H1 (cell line): ENCODE measurements at places on chromosomes 6 and 20.

DNA sequence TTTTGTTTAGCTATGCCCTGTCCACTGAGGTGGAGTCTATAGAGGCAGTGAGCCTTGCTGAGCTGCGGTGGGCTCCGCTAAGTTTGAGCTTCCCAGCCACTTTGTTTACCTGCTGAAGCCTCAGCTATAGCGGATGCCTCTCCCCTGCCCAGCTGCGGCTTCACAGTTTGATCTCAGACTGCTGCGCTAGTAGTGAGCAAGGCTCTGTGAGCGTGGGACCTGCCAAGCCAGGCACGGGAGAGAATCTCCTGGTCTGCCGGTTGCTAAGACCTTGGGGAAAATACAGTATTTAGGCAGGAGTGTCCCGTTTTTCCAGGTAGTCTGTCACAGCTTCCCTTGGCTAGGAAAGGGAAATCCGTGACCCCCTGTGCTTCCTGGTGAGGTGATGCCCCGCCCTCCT lies 138.4 kb downstream of the SMAP1 start:
- no peak for DNase-seq

- DNase-seq, result no peak
Measured at GRCh38 chr6:137265561-137266308, 46.5 kb upstream of the IFNGR1 start.

DNA sequence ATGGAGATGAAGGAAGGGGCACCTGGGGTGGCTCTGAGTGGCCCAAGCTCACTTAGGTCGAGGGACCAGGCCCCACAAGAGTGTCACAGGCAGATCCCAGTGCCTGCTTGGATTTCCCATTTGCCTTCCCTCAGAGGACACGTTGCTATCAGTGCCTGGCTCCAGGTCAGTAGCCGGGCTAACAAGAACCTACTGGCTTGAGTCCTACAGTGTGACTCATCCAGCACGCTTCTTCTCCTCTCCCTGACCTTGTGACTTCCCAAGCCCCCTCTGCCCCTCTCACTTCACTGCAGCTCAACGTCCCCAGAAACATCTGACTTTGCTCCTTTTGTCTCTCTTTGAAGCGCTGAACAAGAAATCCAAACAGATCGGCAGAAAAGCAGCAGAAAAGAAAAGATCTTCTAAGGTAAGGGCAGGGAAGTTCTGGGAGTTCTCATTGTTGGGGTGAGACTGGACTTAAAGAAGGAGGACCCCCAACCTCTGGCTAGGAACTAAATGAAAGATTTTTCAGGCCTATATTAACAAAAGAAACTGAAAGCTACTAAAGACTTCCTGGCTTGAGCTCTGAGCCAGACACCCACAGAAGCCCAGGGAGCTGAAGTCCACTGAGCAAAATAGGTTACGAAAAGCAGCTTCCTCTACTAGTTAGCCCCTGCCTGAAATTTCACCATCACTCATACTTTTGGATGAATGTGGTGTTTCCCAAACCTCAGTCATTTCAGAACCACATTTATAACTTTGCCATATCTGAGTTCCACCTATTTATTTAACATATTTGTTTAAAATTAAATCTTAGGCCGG lies 21.5 kb downstream of the ASIP start:
- no peak for DNase-seq

- peak; percentile 50 for DNase-seq
Measured at GRCh38 chr6:39088331-39088730, 26.7 kb downstream of the SAYSD1 start.

DNA sequence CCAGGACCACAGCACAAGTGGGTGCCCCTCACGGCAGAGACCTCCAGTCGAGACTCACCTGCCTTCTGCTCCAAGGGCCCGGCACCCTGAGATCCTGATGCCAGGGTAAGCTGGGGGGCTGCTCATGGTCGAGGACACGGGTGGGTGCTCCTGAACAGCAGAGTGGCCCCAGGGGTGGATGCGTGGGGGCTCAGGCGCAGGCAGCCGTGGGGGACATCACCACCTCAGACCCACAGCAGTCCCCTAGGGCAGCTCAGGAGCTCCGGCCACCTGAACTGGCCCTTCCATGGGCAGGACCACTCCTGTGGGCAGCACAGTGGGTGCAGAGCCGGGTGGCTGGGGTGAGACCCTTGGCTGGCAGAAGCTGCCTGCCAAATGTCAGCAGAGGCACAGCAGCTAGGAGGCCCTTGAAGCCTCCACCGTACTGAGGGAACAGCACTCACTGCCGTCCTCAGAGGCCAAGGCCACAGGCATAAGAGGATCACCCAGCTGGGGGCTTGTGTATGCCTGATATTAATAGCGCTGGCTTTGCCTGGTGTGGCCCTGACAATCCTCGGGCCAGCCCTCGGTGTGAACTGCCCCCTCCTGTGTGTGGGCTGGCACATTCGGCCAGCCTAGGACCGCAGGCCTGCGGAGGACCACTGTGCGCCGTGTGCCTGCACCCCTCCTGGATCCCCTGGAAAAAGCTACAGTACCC lies 5.4 kb downstream of the UCKL1 start:
- no peak for DNase-seq

GRCh38 chr6:101645770-101646169 lies 252.3 kb downstream of the GRIK2 start:
- DNase-seq, result no peak

DNA sequence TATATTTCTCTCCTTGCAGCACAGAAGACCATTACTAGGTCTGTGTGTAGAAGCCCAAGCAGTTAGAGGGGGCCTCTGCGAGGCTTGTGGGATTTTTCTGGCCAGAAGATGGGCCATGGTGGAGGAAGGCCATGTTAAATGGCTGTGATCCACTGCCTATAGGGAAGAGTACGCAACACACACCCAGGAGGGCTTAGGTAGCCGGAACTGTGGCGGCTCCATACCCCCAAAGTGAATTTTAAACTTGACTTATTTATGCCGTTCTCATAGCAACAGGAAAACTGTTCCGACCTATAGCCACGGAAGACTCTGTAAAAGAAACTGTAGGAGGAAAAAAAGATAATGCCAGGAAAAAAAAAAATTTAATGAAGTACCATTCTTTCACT lies 69.5 kb downstream of the SLX4IP start:
- DNase-seq, result no peak

DNA sequence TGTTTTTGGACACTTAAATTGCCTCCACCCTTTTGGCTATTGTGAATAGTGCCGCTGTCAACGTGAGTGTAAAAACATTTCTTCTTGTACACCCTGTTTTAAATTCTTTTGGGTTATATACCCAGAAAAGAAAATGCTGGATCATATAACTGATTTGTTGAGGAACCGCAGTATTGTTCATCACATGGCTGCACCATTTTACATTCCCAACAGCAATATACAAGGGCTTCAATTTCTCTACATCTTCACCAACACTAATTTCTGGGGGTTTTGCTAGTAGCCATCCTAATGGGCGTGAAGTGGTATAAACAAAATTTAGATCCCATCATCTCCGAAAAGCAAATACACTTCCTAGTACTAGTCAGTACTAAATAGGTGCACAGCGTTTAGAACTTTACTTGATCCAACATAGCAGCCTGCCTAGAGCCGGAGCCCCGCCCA lies 579 bp upstream of the BPHL start:
- no peak for DNase-seq

GRCh38 chr6:112372226-112372806 lies 25.2 kb downstream of the RFPL4B start:
- DNase-seq, result no peak

DNA sequence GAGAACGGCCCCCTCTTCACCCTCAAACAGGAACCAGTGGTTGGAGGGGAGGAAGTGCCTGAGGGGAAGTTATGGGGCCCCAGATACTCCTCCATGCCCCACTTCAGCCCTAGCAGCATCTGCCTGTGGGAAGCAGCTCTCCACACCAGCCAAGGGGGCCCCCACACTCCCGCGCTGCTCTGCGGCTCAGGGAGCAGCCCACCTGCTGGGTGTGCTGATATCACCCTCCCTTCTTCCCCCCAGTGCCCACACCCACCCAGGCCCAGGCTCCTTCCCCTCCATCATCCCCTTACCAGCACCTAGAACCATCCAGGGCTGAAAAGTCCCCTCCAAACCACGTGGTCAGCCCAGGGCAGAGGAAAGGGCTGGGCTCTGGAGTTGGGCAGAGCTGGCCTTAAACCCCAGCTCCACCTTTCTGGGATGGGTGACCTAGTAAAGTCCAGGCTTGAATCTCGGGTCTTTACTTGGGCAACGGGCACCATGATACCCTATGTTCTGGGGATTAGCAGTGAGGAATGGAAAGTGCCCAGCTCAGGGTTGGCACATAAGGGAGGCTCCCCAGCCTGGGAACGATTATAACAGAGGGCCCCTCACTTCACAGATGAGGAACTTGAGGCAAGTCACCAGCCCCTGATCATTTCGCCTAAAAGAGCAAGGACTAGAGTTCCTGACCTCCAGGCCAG lies 663 bp downstream of the LST1 start:
- DNase-seq, result no peak

- no peak for DNase-seq
Measured at GRCh38 chr6:86934365-86934764, 3.0 kb upstream of the HTR1E start.

GRCh38 chr6:90997076-90997475 lies 410.2 kb upstream of the MAP3K7 start:
- no peak for DNase-seq

GRCh38 chr6:45563844-45564243 lies 186.1 kb upstream of the SUPT3H start:
- no peak for DNase-seq

DNA sequence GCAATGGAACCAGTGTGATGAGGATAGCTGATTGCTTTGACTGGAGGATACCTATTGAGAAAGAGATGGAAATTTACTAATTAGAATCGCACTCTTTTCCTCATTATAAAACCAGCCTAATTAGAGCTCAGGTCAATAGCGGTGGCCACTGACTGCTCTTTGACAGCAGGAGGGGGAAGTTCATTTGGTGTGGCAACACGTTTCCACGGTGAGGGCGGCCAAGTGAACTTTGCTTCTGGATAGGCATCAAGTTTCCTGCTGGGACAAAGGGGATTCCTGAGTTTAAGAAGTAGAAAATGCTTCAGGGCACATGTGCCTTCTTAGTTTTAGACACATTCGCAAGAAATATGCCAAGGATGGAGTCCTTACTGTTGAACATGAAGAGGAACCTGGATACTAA lies 145.3 kb upstream of the NRN1 start:
- DNase-seq, result no peak

DNA sequence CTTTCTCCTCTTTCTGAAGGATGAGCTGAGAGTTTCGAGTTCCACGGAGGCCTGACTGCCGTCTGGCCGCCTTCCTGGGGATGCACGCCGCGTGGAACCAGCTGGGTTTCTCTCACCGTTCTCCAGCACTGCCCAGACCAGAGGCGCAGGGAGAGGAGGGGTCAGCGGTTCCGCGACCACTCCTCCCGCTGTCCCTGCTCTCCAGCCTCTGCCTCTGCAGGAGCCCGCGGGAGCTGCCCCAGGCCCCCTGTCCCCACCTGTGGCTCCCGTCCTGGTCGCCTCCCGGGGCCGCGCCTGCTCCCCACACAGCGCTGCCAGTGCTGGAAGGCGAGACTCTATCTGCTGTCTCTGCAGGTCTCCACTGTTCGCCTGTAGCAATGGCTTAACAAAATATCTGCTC lies 106.8 kb upstream of the AFDN start:
- DNase-seq, result no peak

DNA sequence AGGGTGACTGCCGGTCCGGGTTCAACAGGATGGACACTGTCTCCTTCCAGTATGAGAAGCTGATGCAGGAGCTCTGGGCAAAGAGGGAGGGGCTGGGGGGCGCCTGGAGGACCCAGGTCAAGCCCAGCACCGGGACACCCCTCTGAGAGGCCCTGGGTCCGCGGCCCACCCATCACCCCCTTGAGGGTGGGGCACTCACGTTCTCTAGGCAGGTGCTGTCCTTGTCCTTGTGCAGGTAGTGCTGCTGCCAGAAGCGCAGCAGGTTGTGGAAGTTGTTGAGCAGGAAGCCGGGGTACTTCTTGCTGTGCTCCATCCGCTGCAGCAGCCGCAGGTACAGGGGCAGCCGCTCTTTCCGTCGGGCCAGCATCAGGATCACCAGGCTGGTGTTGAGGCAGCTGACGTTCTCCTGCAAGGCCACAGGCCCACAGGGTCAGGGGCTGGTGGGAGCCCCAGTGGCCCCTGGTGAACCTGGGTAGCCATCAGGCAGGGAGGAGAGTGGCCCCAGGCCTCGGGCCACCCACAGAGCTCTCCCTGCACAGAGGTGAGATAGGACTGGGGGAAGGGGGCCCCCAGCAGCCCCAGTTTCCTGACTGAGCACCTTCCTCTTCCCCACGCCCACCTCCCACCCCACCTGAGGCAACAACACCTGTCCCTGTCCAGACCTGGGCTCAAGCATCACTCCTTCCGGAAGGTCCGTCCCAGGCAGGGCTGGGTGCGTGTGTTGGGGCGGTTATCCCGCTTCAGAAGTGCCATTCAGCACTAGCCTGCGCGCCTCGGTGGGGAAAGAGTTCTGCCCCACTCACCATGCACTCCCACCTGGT lies 47.8 kb downstream of the MYH7B start:
- DNase-seq, result no peak

GRCh38 chr20:35664466-35665206 lies at the start of the genes CPNE1 and RBM12:
Gene CPNE1, minus strand, starts transcription at chr20:35664900. Its CDS starts 31,977 bp downstream, at chr20:35632923.
Gene RBM12, minus strand, starts transcription at chr20:35664900. Its CDS starts 9,578 bp downstream, at chr20:35655322.
- DNase-seq, result peak; percentile 95

- no peak for DNase-seq
Measured at GRCh38 chr20:42110301-42110700, 492.1 kb upstream of the CHD6 start.

- no peak for DNase-seq
Measured at GRCh38 chr6:36544228-36544627, 3.1 kb downstream of the STK38 start.

GRCh38 chr6:154384191-154384590 lies 27.6 kb upstream of the IPCEF1 start:
- no peak for DNase-seq

GRCh38 chr6:42958125-42958524 lies 2.4 kb upstream of the GNMT start:
- DNase-seq, result no peak

- DNase-seq, result no peak
Measured at GRCh38 chr20:41984031-41984430, 365.9 kb upstream of the CHD6 start.

- DNase-seq, result no peak
Measured at GRCh38 chr20:17380801-17381200, 150.4 kb downstream of the BFSP1 start.
